ENCODE measurements at places on chromosomes 16 and 17. TPM values are rescaled to one million over a fixed set of nuclear protein-coding genes. Genes with fewer than 3 reads are reported as not detected.

AOC2 gene
- 4.3 TPM for total RNA-seq

DNA sequence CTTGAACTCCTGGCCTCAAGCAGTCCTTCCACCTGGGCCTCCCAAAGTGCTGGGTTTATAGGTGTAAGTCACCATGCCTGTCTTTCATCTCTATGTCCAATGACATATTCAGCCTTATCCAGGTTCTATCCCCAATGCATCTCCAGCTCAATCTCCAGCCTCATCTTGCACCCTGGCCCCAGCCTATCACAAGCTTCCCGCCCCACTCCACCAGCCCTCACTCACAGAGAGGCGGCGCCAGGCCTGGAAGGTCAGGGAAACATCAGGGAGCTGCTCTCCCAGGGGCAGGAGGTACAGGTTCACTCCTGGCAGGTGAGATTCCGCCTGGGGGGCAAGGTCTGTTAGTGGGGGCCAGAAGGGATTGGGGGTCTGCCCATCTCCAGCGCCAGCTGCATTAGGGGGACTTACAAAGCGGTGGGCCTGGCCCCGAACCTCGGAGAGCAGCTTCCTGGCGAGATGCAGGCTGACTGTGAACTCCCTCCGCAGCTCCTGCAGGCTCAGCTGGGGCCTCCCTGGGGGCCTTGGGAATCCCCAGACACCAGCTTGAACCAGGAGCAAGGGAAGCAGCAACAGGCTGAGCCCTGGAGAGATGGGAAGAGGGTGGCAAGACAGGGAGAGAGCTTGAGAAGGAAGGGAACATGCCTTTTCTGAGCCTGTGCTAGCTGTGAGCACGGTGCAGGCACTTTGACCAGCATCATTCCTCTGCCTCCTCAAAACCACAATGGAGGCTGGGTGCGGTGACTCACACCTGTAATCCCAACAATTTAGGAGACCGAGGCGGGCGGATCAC is 3.0 kb downstream of the IL27 start:
- H3K27me3 ChIP-seq = peaks cover 16% of the 10 kb centered on the region
- no peak overlapping the region for H3K27ac ChIP-seq
- H3K4me1 ChIP-seq = no peaks in the 10 kb centered on the region

TM4SF5 gene
- total RNA-seq = 0.44 TPM

KCNG4 gene
- total RNA-seq = not detected

DNA sequence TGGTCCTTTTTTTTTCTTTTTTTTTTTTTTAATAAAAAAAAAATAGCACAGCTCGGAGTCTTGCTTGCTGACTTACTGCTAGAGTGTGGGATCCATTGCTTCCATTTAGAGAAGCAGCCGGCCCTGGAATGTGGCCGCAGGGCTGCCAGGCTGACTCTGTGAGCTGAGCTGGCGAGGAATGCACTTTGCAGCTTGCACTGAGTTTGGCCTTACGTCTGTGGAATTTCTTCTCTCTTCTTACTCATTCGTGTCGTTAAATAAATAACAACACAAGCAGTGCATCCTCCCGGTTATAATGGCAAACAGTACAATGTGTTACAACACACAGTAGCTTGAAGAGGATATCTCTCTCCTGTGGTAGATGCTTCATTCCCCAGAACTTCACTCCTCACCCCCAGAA is 69.2 kb downstream of the PRKCB start:
- H3K27me3 ChIP-seq = peaks cover 40% of the 10 kb centered on the region
- H3K4me3 ChIP-seq = no peak overlapping the region
- H3K36me3 ChIP-seq = no peaks in the 10 kb centered on the region
- peaks cover 10% of the 10 kb centered on the region for H3K4me1 ChIP-seq
- no peak overlapping the region for H3K27ac ChIP-seq
- no peak for DNase-seq

RTN4RL1 gene
- total RNA-seq = 12.4 TPM

SLC12A3 gene
- not detected for total RNA-seq

TP53TG3D gene
- total RNA-seq = not detected

DNA sequence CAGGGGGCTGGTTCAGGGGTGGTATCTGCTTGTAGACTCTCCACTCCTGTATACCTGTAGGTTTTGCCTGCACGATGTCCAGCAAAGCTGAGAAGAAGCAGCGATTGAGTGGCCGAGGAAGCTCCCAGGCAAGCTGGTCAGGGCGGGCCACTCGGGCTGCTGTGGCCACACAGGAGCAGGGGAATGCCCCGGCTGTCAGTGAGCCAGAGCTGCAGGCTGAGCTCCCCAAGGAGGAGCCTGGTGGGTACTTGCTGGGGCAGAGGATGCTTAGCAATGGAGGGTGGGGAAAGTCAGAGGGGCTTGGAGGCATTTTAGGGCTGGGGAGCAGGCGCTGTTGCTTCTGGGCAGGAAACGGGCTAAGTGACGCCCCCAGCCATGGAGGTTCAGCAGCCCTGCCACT is 2.1 kb downstream of the DNAH2 start:
- no peak overlapping the region for H3K27ac ChIP-seq
- H3K36me3 ChIP-seq = no peaks in the 10 kb centered on the region
- DNase-seq = no peak
- H3K4me1 ChIP-seq = peaks cover 27% of the 10 kb centered on the region
- peaks cover 32% of the 10 kb centered on the region for H3K27me3 ChIP-seq
- no peak overlapping the region for H3K4me3 ChIP-seq
